ENCODE measurements at places on chromosomes 12 and 14.

- no peak for DNase-seq
Measured at GRCh38 chr12:131122631-131123030, 168.9 kb downstream of the ADGRD1 start.

DNA sequence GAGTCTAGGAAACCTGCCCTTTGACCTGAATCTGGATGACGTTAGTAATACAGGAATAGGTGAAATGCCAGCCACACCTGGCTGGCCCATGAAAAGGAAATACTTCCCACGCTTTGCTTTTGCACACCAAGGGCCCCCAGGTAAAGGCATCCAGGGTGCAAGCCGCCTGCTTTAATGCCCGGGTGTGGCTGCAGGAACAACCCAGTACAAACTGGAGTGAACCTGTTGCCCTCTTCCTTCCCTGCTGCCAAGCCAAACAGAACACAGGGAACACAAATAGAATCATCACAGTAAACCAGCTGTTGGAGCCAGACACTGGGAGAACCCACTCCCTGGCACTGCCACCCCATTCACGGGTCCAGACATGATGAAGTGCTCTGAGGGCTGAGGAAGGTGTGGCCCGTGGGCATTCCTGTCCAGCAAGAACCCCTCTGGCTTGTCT, 24.2 kb upstream of the FOS start:
- no peak for DNase-seq

GRCh38 chr14:36619853-36620252, 37.4 kb upstream of the NKX2-8 start:
- DNase-seq = no peak

DNA sequence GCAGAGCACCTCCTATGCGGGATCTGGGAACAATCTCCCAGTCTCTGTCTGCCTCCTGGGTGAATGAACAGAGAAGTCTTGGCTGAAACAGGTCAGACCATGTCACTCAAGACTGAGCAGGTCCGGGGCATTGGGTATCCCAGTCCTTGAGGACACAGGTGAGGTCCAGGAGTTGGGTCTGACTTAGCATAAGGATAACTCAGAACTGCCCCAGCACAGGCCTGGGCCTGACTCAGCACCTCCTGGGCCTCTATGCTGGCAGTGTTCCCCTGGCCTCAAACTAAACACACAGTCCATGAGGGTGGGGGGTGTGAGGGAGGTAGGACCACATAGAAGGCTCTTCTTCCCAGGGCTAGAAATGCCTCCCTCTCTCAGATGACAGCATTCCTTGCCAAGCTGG, 1.5 kb upstream of the SDR9C7 start:
- DNase-seq = no peak

DNA sequence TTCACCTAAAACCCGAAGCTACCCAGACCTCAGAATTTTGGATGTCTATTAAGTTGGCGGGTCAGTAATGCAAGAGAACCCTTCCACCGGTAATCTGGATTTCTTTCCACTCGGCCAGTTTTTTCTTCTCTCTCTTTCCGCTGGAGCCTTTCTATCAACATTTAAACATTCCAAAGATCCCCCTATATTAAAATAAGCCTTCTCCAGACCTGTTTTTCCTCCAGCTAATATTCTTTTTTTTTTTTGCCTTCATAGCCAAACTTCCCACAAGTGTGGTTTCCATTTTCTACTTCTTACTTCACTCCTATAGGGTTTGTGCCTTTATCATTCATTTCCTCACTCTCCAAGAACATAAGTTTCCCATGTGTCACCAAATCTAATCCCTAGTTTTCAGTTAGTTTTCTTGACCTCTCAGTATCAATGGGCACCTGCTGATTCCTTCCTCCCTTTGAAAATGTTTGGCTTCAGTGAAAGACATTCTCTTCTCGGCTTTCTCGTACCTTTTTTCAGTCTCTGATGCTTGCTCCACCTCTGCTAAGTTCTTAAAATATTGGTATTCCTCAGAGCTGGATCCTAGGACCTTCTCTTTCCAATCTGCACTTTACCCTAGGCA, 583 bp upstream of the SDR39U1 start:
- no peak for DNase-seq

- no peak for DNase-seq
Measured at GRCh38 chr12:46547421-46548354, 175.1 kb upstream of the SLC38A2 start.

Measured in activated gamma-delta T cell treated with Interleukin-2 at 50 U/mL for 16 hours (primary cell).